ENCODE measurements at places on chromosomes 6 and 20.

- DNase-seq = no peak
Observed at GRCh38 chr6:12543953-12544352, 172.6 kb upstream of the PHACTR1 start.

- no peak for DNase-seq
Observed at GRCh38 chr20:58613061-58613854, 37.8 kb upstream of the STX16 start.

GRCh38 chr6:168434505-168434904, 6.5 kb upstream of the SMOC2 start:
- DNase-seq = no peak

- no peak for DNase-seq
Observed at GRCh38 chr20:3011752-3012151, 31.7 kb upstream of the GNRH2 start.

DNA sequence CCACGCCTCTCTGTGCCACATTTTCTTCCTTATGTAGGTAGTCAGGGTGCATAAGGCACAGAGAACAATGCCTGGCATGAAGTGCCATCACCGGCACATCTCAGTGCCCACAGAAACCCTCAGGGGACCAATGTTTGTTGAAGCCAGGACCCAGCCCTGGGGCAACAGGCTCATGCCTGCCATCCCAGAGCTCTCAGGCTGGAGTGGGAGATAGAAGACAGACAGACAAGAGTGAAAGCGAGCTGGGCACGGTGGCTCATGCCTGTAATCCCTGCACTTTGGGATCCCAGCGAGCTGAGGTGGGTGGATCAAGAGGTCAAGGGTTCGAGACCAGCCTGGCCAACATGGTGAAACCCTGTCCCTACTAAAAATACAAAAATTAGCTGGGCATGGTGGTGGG, 13.5 kb downstream of the EFCAB8 start:
- no peak for DNase-seq

DNA sequence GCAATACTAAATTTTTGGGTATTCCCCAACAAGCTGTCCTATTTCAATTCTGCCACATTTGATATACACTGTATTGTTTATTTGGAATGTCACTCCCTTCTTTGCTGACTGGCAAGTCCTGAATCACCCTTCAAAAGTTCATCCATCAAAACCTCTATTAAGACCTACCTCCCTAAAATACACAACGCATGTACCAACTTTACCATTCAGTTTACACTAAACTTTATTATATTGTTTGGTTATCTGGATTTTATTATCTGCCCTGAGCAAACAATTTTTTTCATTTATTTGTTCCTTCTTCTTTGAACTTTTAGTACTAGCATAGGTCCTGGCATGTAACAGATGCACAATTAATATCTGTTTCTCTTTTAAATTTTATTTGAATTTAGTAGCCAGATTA, 958.2 kb upstream of the ADGRB3 start:
- no peak for DNase-seq

GRCh38 chr6:138404666-138405337, 779 bp downstream of the HEBP2 start:
- DNase-seq = peak; percentile 34

- no peak for DNase-seq
Observed at GRCh38 chr6:3323696-3324261, 65.0 kb downstream of the PSMG4 start.

DNA sequence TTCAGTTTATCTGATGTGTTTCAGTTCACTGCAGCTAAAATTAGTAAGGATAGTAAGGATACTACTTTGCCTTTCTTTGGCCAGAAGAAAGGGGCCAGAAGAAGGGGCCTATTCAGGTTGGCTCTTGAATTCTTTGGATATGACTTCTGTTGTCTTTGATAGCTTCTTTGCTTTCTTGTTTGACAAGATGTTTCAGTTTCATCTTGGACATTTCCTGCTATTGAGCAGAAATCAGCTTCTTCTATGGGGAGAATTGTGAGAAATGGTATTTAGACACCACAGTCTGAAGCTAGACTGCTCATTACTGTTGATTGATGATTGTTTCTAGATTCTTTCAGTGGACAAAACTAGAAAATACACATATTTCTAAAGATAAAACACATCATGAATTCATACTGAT, 23.2 kb downstream of the L3MBTL3 start:
- no peak for DNase-seq

- no peak for DNase-seq
Observed at GRCh38 chr6:113172531-113172966, 684.6 kb upstream of the MARCKS start.

Data from activated naive CD4-positive, alpha-beta T cell (primary cell).